ENCODE measurements at places on chromosomes 4 and X.

DNA sequence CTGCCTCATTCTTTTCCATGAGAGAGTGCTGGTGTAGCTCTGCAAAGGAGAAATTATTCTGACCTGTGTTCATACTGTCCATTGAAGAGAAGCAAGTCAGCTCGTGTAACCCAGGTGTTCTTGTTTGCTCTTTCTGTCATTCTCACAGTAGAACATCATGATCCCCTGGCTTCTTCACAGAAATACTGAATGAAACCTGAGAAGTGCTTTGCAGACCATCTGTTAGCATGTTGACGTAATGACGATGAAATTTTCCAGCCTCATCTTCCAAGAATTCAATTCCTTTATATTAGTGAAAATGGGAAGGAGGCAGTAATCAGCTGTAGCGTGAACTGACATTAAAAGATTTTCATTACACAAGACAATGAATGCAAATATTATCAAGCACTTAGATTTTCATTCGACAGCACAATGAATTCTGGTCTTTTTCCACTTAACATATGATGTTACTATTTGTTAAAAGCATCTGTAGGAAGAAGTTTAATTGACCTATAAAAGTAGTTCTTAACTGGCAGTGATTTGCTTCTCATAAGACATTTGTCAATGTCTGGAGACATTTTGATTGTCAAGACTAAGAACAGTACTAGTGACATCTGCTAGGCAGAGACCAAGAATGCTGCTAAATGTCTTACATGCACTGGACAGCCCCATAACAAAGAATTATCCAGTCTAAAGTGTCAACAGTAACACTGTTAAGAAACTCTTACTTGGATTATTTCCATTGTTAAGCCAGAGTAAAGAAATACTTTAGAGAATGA lies 246.3 kb downstream of the BANK1 start:
- H3K36me3 ChIP-seq = no peaks in the 10 kb centered on the region
- H3K27me3 ChIP-seq = no peaks in the 10 kb centered on the region
- no peak overlapping the region for H3K27ac ChIP-seq
- no peaks in the 10 kb centered on the region for H3K4me1 ChIP-seq
- H3K4me3 ChIP-seq = no peak overlapping the region

DNA sequence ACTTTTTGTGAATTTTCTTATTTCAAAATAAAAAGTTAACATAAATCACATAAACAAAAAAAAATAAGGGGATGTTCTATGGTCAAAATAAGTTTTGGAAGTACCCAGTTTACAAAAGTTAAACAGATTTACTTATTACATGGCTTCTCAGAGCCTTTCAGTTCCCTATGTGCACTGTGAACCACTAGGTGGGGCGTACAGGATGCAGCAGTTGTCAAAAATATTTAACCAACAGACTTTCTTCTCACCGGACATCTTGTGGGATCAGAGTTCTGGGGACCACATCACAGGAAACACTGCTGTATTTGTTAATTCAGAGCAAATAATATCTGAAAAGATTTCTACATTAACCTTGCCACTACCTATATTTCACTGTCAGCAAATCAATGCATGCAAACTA lies 74.1 kb downstream of the SMARCA1 start:
- H3K36me3 ChIP-seq = no peaks in the 10 kb centered on the region
- no peak overlapping the region for H3K27ac ChIP-seq
- no peak overlapping the region for H3K4me3 ChIP-seq
- H3K4me1 ChIP-seq = no peaks in the 10 kb centered on the region
- no peaks in the 10 kb centered on the region for H3K27me3 ChIP-seq

GRCh38 chrX:96774116-96774515 lies 89.5 kb downstream of the DIAPH2 start:
- H3K36me3 ChIP-seq = no peaks in the 10 kb centered on the region
- H3K27me3 ChIP-seq = no peaks in the 10 kb centered on the region
- H3K4me3 ChIP-seq = no peak overlapping the region
- H3K27ac ChIP-seq = no peak overlapping the region
- no peaks in the 10 kb centered on the region for H3K4me1 ChIP-seq
- DNase-seq = no peak

DNA sequence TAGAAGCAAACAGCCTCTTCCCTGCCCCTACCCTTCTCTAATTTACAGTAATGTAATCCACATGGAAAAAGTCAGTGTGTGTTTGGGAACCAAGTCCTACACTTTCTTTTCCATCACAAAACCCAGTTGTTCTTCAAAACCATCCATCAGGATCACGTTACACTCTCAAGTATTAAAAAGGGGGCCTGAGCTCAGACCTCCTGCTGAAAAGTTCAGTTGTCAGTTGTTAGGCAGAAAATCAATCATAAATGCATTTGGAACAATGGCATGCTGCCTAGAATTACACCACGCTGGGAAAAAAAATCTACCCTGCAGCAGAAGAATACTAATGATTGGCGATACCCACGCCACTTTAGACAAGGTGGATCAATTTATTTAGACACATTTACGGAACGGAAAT lies 236.5 kb downstream of the PARM1 start:
- H3K4me3 ChIP-seq = no peak overlapping the region
- H3K27me3 ChIP-seq = no peaks in the 10 kb centered on the region
- H3K4me1 ChIP-seq = no peaks in the 10 kb centered on the region
- no peak for DNase-seq

GRCh38 chr4:17251101-17251500 lies 260.8 kb downstream of the QDPR start:
- H3K4me1 ChIP-seq = no peaks in the 10 kb centered on the region
- no peak for DNase-seq
- no peaks in the 10 kb centered on the region for H3K36me3 ChIP-seq
- H3K27me3 ChIP-seq = peaks cover 1% of the 10 kb centered on the region
- no peak overlapping the region for H3K4me3 ChIP-seq
- no peak overlapping the region for H3K27ac ChIP-seq

DNA sequence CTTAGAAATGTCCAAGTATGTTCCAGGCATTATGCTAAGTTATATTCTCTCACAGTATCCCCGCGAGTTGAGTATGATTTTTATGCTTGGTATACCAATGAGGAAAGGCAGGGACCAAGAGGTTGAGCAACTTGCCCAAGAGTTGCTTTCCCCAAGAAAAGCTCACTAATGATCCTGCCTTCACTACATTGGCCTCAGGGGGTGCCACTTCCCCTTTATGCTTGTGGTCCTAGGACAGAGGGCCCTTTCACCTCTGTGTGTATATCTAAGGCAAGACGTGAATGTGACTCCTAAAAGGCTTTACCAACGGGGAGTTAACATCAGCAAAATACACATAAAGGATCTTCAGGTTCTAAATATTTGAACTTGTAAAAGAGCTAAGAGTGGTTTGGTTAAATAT lies 164.4 kb upstream of the CPEB2 start:
- H3K27me3 ChIP-seq = no peaks in the 10 kb centered on the region
- no peaks in the 10 kb centered on the region for H3K36me3 ChIP-seq
- no peak for DNase-seq
- H3K4me1 ChIP-seq = no peaks in the 10 kb centered on the region

DNA sequence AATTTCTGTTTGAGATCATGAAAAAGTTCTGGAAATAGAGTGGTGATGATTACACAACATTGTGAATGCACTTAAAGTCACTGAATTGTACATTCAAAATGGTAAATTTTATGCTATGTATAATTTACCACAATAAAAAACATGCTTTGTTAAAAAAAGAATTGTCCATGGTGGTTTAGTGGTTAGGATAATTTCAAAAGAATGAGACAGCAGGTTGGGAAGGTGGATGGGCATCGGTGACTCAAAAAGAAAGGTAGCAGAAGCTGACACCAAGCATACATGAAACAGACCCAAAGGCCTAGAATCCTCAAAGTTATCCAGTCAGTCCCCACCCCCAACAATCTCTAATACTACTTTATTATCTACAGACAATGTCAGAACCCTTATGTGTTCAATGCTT lies 91.1 kb downstream of the MSN start:
- no peak overlapping the region for H3K4me3 ChIP-seq

DNA sequence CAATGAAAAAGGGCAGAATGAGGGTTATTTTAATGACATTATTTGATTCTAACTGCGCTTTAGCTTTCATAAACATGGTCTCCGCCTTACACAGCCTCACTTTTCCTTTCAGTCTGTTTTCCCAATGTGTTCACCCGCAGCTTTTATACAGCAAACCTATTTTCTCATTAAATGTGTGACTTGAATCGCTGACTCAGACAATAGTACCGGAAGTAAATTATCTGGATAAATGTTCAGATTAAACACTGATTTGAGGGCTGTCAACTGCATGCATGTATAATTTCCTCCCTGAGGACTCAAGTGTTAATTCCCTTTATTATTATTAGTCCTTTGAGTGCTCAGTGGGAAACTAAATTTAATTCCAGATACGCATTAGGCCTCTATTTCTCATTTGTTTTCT lies 117.3 kb downstream of the FAM133A start:
- no peak overlapping the region for H3K27ac ChIP-seq
- H3K4me1 ChIP-seq = no peaks in the 10 kb centered on the region
- no peaks in the 10 kb centered on the region for H3K36me3 ChIP-seq
- no peak for DNase-seq
- no peak overlapping the region for H3K4me3 ChIP-seq

- DNase-seq = no peak
- no peak overlapping the region for H3K27ac ChIP-seq
- no peaks in the 10 kb centered on the region for H3K36me3 ChIP-seq
- H3K27me3 ChIP-seq = no peaks in the 10 kb centered on the region
These were observed 210.0 kb downstream of the KLHL4 start for GRCh38 chrX:87727620-87728019.

DNA sequence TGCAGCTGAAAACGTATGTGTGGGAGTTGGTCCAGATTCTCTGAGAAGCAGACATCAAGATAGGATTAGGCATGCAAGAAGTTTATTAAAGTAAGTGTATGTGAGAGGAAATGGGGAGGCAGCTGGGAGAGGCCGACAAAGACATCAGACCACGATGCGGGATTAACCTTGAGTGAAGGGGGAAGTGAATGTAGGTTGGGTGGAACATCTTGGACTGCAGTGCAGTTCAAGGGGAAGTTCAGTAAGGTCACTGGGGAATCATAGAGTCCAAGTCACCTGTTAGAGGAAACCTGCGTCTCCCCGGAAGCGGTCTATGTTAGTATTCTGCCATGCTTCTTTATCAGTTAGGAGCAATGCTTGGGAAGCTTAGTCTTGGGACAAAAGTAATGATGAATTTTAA lies 22.0 kb downstream of the CXCL8 start:
- no peak for DNase-seq
- no peaks in the 10 kb centered on the region for H3K27me3 ChIP-seq
- no peaks in the 10 kb centered on the region for H3K4me1 ChIP-seq
- no peaks in the 10 kb centered on the region for H3K36me3 ChIP-seq

DNA sequence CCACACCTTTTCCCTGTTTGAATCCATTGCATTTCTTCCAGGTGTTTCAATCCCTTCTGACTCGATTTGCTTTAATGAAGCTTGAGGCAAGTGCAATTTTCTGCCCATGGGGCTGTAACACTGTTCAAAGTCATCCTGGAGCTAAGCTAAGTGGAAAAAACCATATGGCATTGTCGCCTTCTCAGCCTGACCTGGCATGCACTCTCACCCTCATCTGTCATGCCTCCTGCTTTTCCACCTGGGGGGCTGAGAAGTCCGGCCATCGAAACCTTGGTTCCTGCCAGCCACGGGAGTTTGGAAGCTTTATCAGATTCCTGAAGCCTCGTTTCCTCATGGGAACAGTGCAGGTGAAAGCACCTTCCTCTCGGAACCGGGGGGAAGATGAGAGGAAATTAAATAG lies 38.2 kb downstream of the WFS1 start:
- H3K36me3 ChIP-seq = no peaks in the 10 kb centered on the region
- H3K27ac ChIP-seq = no peak overlapping the region
- DNase-seq = no peak
- no peaks in the 10 kb centered on the region for H3K27me3 ChIP-seq
